ENCODE measurements at places on chromosomes 5 and 9.

- DNase-seq, result no peak
These were observed 237.9 kb upstream of the CD180 start for GRCh38 chr5:67434466-67434865.

- no peak for DNase-seq
These were observed 732 bp upstream of the MCIDAS start for GRCh38 chr5:55227664-55228430.

GRCh38 chr9:135783540-135784245 is 81.7 kb downstream of the KCNT1 start:
- DNase-seq, result no peak

GRCh38 chr9:37281541-37281940 is 141.0 kb upstream of the GRHPR start:
- DNase-seq, result no peak

GRCh38 chr5:76622973-76623596 is at the start of gene F2RL2:
TSS of gene F2RL2 (minus strand) at chr5:76623403. CDS start at chr5:76623230, 173 bp downstream.
- no peak for DNase-seq

- no peak for DNase-seq
These were observed 119.5 kb upstream of the MTAP start for GRCh38 chr9:21682981-21683380.

GRCh38 chr5:54443270-54443669 is 12.2 kb upstream of the HSPB3 start:
- no peak for DNase-seq

DNA sequence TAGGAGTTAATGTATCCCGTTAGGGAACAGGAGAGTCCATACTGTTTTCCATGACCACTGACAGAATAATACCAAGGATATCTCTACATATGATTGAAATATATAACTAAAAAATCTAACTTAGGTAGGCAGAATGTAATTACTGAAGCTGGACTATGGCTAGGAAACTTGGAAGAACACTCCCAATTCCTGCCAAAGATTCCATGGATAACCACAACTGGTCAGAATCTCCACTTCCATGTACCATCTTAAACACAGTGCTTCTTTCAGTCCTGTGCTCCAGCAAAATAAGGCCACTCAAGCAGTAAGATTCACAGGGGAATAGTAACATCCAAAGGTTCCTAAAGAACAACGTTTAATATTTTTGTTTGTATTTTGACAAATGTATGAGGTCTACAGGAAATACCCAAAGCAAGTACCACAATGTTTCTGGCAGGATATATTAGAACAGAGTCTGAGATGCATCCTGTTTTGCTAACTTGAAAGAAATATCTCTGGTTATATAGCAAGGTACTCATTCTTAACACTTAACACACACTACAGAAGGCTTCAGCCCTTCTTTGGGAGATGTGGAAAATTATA is 295.0 kb downstream of the ADAMTS6 start:
- DNase-seq, result no peak

DNA sequence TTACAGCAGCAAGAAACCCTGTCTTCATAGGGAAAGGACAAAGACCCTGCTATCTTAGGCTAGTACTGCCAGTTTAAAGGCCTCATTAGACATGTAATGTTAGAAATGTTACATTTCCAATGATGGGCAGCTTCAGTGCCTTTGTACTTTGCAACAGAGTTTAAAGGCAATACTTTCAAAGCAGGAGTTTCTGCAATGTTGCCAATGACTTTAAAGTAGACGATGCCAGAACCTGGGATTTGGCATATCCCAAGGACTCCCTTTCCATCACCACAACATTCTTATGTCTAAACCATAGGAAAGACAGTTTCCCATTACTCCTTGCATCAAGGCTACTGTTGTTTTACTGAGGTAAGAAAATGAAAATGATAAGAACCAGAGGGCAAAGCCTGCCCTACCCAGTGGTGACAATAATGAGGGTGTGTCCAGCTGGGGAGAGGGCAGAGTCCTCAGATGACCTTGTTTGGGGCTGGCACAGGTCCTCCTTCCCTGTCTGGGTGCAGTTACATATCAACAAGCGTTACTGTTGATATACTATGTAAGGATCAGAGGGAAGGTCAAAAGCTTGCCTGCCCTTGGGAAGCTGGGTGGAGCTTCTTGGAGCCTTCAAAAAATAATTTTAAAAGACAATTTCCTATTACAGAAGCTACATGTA is 27.5 kb upstream of the MLANA start:
- no peak for DNase-seq

- DNase-seq, result no peak
These were observed 23.0 kb downstream of the TMOD1 start for GRCh38 chr9:97524424-97524823.

DNA sequence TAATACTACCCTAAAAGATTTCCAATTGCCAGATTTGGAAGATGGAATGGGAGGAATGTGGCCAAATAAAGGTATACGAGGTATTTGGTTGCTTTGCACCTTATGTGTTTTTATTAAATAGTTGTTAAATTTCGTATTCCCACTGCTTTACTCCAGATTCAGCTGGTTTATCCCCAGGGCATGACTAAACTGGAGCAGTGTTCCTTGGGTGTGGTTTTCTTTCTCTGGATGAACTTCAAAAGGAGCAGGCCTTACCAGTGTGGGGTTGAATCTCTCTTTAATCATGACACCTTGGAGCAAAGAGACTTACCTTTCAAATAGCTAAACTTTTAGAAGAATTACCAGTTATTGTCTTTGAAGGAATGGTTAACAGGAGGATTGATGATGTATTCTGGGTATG is 121.7 kb upstream of the BNC2 start:
- no peak for DNase-seq

- DNase-seq, result no peak
These were observed 285.8 kb downstream of the ZNF608 start for GRCh38 chr5:124460642-124461041.

DNA sequence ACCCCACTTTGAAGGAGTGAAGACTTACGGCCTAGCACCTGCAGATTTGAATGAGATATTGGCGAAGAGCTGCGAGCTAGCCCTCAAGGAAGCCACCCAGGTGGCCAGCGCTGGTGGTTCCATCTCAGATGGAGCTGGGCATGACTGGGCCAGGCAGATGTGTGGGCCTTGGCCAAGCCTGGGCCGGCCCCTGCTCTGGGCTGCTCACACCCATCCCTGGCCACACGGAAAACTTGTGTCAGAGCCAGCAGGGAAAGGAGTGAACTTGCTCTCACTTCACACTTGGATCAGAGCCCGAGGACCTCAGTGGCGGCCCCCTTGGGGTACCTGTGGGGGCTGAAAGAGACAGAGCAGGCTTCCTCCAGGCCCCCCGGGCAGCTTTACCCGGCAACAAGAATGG is 44.2 kb downstream of the ROPN1L start:
- DNase-seq, result no peak

- no peak for DNase-seq
These were observed 582.7 kb upstream of the DMAC1 start for GRCh38 chr9:8382266-8382665.

DNA sequence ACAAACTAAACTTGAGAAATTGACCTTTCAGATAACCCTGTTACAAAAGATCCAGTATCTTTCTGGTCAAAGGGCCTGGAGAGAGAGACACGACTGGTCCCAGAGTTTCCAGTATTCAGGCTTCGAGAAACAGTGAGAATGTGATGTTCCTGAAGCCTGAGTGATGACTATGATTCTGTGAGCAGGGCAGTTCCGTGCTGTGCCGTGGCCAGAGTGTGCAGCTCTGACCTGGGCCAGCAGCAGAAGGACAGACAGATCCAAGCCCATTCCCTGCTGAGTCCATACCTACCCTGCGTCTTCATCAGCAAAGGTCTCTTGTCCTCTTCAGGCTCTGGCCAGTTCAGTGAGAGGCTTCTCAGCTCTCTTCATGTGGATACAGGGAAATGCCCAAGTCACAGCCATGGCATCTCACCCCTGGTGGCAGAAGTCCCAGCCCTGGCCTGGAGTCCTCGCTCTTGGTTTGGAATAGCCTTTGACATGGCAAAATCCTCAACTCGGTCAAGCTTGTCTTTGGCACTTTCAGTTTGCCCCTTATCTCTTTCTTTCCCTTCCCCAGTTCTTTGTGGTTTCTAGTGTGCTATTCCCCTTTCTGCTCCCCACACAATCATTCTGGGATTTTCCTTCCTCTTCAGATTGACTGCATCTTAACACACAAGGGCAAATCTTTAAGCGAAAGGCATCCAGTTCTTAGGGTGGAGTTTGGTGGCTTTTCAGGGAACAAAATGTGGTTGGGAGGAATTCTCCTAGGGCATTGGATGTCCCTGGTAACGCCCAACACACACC is 107.7 kb downstream of the LIFR start:
- DNase-seq, result no peak

DNA sequence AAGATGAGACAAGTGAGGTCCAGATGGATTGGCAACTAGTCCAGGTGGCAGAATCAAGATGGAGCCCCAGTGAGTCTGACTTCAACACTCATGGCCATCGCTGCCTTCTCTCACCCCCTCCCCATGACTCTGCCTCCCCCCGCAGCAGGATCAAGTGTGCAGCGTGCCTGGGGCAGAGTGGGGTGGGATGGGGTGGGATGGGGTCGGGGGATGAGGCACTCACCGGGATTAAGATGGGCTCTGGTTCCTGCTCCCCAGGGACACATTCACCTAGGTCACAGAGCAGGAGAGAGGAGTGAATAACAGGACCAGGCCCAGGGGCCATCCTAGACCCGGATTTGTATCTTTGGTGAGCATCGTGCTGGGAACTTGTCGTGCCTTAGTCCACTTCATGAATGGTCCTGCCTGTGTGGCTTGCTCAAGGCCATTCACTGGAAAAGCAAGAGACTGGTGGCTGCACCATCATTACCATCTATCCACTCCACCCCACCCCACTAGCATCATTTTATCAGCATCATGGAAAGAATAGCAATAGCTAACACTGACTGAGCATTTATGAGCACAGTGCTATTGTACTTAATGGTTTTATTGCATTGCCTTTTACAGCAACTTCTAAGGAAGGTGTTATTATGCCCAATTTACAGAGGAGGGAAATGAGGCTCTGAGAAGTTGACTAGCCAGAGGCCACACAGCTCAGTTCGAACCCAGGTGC is 8.5 kb downstream of the AMBP start:
- no peak for DNase-seq

DNA sequence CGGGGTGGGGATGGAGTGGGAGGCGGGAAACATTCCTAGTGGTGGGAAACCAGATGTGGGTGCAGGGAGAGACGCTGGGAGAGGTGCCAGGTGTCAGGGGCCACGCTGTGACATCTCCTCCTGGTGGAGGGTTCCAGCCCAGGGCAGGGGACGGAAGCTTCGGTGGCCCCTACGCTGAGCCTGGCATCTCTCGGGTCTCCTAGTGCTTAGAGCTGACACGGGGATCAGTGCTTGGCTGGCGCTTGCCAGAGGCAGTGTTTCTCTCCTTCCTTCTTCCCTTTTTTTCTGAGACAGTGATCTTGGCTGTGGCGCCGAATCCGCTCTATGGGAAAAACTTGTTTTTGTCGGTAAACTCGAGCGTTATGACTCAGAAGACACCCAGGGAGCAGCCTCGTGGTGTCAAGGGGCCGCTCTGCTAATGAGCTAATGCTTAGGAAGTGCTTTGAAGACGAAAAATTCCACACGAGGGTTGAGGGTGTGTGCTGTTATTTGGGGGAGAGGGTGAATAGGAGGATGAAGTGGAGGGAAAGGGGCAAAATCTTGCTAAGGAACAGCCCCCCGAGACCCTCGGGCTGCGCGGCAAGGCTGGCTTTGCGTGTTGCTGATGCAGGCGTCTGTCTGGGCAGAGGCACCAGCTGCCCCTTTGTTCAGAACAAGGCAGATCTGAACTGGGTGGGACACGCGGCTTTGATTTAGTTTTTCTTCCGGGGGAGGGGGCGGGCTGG is 20.4 kb upstream of the IER5L start:
- DNase-seq, result no peak

DNA sequence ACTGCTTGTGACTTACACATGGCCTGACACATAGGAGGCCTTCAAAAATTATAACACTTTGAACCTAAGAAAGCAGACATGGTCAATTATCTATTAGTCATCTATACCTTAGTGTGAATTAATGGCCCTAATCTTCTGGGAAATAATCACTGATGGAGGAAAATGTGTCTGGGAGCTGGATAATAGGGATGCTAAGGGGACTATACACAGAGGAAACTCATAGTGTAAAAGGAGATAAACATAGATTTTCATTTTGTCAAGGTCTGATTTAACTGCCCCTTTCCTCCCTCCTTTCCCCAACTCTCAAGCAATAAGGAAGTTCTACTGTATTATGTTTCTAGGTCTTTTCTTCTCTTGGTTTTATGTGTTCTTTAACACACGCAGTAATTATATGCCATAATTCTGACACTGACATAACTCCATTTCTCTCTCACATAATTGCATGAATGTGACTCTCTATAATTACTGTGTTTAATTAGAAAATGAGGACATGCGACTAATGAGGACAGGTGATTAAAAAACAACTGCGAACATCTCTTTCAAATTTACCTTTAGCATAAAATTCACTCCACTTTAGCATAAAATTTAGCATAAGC is 18.7 kb upstream of the PRELID2 start:
- DNase-seq, result no peak

GRCh38 chr5:67090040-67090439 is 106.6 kb downstream of the CD180 start:
- no peak for DNase-seq

- no peak for DNase-seq
These were observed 50.5 kb upstream of the FCN1 start for GRCh38 chr9:134968011-134968822.

DNA sequence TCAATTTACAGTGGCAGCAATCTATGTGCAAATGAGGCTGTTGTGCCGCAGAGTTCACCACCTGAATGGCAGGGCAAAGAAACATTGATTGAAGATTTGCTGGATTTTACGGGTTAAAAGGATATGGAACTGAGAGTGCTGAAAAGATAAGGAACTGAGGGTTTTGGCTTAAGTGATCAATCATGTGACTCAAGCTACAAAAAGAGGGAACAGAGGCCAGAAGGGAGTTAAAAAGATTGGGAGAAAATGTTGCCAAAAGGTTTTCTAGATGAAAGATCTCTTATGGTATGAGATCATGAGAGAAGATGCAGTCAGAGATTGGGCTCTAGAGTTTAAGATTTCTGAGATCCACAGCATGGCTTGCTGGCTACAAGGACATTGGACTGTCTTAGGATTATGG is 7.9 kb upstream of the RIMOC1 start:
- DNase-seq, result no peak

- DNase-seq, result peak; percentile 20
These were observed at the start of gene KLHL3 for GRCh38 chr5:137735555-137736284. TSS of gene KLHL3 (minus strand) at chr5:137736089. CDS start at chr5:137735646, 443 bp downstream.

GRCh38 chr9:135520916-135521607 is at the start of gene LCN1:
TSS of gene LCN1 (plus strand) at chr9:135521440. CDS start at chr9:135521498, 58 bp downstream.
- no peak for DNase-seq

DNA sequence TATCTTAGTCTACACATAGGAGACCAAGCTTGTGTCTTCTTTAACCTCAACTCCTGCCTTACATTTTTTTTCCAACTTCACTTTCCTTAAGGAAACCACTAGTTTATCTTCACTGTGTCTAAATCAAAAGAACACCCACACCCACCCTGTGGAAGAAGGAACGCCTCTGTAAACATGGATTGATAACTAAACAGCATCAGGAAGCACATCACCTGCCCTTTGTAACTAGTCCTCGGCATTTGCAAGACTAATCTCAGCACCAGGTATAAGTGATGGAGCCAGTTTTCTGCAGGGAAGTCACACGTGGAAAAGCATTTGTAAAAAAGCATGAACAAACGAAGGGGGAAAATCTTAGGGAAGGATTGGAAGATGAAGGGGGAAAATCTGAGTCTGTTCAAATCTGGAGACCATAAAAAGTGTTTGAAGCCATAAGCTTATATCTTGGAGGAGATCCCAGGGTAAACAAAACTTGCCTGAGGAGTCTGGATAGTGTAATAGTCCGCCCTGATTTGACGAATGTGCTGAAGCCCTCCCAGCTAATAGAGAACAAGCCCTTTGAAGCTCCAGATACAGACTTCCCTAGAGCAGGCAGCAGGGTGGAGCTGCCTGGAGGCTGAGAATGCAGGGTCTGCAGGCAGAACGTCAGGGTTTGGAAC is 117.3 kb upstream of the LHFPL2 start:
- DNase-seq, result no peak

GRCh38 chr5:149227168-149227826 is 44.4 kb upstream of the AFAP1L1 start:
- no peak for DNase-seq

Data from hippocampal formation (tissue), 2 donors.